ENCODE measurements at places on chromosomes 16 and 17. TPM values are rescaled to one million over a fixed set of nuclear protein-coding genes. Genes with fewer than 3 reads are reported as not detected.

Gene CD300LB
- total RNA-seq = not detected

Gene RND2
- not detected for total RNA-seq

Gene MTSS2
- 18.6 TPM for total RNA-seq

Gene MMP28
- 37.8 TPM for total RNA-seq

Gene NPIPA5
- 0.24 TPM for total RNA-seq

Gene GRIN2C
- total RNA-seq = not detected

Gene LUC7L3
- 14.2 TPM for total RNA-seq

Gene CACNA1H
- total RNA-seq = 0.24 TPM

Gene NTN3
- total RNA-seq = not detected

Gene KRT25
- total RNA-seq = not detected

Gene CCDC154
- total RNA-seq = 0.43 TPM

Gene TMED6
- total RNA-seq = not detected

Gene CCL4L2
- 0.48 TPM for total RNA-seq

Gene AIPL1
- total RNA-seq = not detected

Gene CHST4
- not detected for total RNA-seq

Gene TPSAB1
- total RNA-seq = not detected

Gene RGS11
- not detected for total RNA-seq

Gene MAPT
- total RNA-seq = under 0.01 TPM

Gene ADCY9
- total RNA-seq = 8.2 TPM

Gene C17orf50
- total RNA-seq = not detected

All from tracheal epithelial cell (primary cell).